ENCODE measurements at places on chromosomes 4 and X. TPM values are rescaled to one million over a fixed set of nuclear protein-coding genes. Genes with fewer than 3 reads are reported as not detected.

- no peak overlapping the region for H3K4me3 ChIP-seq
- H3K36me3 ChIP-seq: no peaks in the 10 kb centered on the region
- DNase-seq: no peak
- no peaks in the 10 kb centered on the region for H3K4me1 ChIP-seq
These were observed 349.0 kb upstream of the TRAM1L1 start for GRCh38 chr4:117434424-117434823.

GRCh38 chr4:24730256-24731001 lies 64.9 kb upstream of the SOD3 start:
- peaks cover 44% of the 10 kb centered on the region for H3K4me1 ChIP-seq
- DNase-seq: peak; percentile 88
- no peak overlapping the region for H3K4me3 ChIP-seq
- H3K36me3 ChIP-seq: no peaks in the 10 kb centered on the region
- peak overlapping the region; percentile 65 for H3K27ac ChIP-seq

DNA sequence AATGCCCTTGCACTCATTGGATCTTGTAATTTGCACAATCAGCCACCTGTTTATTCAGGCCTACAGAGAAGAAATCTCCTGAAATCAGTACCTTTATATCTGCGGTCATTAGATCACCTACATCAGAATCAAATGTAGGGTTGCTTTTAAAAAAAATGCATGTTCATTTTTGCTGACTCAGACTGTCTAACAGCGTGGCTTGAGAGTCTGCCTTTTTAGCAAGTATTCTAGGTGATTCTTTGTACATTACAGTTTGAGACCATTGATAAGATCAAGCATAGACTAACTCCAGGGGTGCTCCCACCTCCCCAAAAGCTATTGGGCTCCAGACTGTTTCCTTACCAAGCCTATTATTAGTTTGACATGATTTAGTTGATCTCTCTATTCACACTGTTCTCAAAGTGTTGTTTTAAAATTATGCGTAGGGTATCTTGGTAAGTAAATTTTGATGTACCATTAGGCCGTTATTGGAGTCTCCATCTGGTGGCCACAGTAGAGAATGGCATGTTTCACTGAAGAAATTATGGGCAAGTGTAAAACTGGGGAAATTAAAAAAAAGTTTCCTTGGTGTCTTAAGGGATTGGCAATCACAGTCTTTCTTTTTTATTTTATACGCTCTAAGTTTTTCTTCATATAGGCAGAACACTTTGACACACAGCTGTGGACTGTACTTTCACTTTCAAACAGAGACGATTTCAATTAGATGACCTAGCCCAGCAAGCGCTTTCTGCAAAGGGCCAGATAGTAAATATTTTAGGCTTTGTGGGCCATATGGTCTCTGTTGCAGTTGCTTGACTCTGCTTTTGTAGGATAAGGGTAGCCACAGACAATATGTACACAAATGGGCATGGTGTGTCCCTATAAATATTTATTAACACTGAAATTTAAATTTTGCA lies 33.7 kb upstream of the MSL3 start:
- no peaks in the 10 kb centered on the region for H3K36me3 ChIP-seq
- peaks cover 14% of the 10 kb centered on the region for H3K27me3 ChIP-seq
- H3K27ac ChIP-seq: no peak overlapping the region
- no peaks in the 10 kb centered on the region for H3K4me1 ChIP-seq
- H3K4me3 ChIP-seq: no peak overlapping the region

DNA sequence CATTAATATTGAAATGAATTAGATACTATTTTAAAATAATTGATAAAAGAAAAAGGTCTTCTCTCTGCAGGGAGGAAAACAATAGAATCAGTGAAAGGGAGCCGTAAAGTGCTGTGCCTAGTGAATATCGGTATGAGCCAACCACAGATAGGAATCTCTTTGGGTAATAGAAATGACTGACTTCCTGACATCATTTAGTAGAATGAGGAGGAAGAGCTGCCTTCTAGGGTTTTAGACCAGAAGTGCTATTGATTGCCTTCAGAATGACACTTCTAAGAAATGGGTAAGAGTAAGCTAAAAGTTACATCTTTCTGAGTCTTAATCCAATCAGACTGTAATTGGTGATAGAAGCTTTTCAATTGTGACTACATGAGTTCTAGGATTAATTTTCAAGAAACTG lies 134.0 kb upstream of the MAP9 start:
- DNase-seq: no peak
- H3K4me3 ChIP-seq: no peak overlapping the region
- peaks cover 4% of the 10 kb centered on the region for H3K4me1 ChIP-seq

DNA sequence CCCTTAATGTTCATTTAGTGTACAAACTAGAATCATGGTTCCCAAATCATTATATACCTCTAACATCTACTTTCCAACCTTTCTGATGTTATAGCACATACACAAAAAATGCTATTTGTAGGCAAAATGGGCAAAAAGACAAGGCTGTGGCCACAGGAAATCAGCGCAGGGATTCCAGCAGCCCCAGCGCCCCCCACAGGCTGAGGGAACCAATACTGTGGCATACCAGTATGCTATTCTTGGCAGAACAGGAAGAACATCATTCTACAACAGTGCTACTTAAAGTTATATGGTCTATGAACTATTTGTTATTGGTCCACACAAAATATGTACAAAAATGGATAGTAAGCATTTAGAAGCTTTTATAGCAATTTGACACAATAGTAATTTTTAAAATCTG lies 25.3 kb downstream of the STEEP1 start:
- H3K4me1 ChIP-seq: no peaks in the 10 kb centered on the region
- H3K4me3 ChIP-seq: no peak overlapping the region
- no peak overlapping the region for H3K27ac ChIP-seq
- no peaks in the 10 kb centered on the region for H3K27me3 ChIP-seq

DNA sequence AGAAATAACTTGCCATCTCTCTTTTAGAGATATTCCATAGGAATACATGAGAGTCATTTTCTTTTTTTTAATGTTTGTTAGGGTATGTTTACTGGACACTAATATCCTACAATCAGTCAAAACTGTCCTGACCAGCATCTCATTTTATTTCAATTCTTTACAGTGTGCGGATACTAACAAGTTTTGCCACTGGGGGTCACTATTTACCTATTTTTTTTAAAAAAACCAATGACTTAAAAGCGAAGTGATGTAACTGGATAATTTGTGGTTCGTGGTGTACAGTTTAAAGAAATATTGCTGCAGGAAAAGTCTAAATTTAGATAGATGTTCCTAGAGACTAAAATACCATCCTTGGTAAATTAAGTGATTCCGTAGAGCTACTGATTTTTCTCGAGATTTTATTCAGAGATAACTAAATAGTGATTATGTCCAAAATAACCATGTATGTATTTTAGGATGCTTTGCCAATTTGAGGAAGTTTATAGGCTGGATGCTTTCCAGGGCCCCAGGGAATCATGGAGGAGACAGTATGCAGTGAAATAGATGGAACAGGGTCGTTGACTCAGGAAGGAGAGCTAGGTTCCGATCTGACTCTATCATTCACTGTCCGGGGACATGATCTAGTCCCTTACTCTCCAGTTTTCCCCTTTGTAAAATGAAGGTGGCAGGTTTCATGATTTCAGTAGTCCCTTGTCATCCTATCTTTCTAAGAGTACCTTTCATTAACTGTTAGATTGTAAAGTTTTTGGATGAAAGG lies 34.0 kb upstream of the GNPDA2 start:
- H3K27ac ChIP-seq: no peak overlapping the region
- no peaks in the 10 kb centered on the region for H3K36me3 ChIP-seq
- H3K4me3 ChIP-seq: no peak overlapping the region
- DNase-seq: peak; percentile 72

DNA sequence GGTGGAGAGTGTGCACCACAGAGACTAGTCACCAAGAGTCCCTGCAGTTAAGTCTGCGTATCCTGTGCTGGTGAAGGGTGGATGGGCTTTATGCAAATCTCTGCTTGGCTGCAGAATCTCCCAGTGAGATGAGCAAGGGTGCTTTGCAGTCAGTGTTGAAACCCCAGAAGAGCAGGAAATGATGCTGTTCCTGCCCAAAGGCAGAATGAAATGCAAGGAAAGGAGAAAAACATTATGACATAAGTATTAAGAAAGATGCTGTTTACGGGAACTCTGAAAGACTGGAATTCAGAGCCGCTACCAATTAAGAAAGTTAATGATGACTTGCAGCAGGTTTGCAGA lies 25.4 kb upstream of the ACSL1 start:
- H3K27ac ChIP-seq: no peak overlapping the region
- no peaks in the 10 kb centered on the region for H3K36me3 ChIP-seq
- peaks cover 6% of the 10 kb centered on the region for H3K27me3 ChIP-seq
- H3K4me3 ChIP-seq: no peak overlapping the region
- DNase-seq: peak; percentile 50
- no peaks in the 10 kb centered on the region for H3K4me1 ChIP-seq

DNA sequence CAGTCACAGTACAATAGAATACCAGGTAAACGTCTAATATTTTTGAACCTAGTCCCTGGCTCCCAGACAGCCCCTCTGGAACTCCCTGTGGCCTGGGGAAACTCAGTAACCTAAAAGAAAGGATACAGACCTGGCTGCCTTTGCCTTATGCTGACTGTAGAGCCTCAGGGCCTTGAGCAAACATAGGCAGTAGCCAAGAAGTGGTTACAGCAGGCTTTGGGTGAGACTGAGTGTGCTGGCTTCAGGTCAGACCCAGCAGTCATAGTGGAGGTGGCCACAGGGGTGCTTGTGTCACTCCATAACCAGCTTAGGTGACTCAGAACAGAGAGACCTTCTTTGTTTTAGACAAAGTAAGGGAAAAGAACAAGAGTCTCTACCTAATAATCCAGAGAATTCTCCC lies 141.8 kb upstream of the PRDX4 start:
- no peak overlapping the region for H3K27ac ChIP-seq
- H3K4me3 ChIP-seq: no peak overlapping the region
- no peaks in the 10 kb centered on the region for H3K4me1 ChIP-seq
- no peaks in the 10 kb centered on the region for H3K36me3 ChIP-seq

- H3K27ac ChIP-seq: no peak overlapping the region
- peaks cover 34% of the 10 kb centered on the region for H3K27me3 ChIP-seq
- H3K4me3 ChIP-seq: no peak overlapping the region
These were observed 66.0 kb downstream of the REPS2 start for GRCh38 chrX:17012465-17012864.

DNA sequence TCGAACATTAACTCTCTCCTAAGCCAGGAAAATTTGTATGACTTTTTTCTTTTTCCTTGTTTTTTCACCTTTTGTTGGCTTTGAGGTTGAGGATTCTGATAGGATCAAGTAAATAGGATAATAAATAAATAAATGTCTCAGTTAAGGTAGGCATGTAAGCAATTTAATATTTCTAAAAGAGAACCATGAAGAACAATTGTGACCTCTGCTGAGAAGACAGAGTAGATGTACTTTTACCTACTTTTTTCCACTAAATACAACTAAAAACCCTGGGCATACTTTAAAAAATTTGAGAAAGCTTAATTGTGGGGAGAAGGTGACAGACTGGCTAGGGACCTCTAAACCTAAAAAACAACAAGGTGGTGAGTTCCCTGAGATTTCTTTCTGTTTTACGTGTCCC lies 31.6 kb upstream of the CLNK start:
- H3K4me3 ChIP-seq: no peak overlapping the region
- H3K27me3 ChIP-seq: no peaks in the 10 kb centered on the region
- no peak overlapping the region for H3K27ac ChIP-seq
- no peaks in the 10 kb centered on the region for H3K36me3 ChIP-seq

DNA sequence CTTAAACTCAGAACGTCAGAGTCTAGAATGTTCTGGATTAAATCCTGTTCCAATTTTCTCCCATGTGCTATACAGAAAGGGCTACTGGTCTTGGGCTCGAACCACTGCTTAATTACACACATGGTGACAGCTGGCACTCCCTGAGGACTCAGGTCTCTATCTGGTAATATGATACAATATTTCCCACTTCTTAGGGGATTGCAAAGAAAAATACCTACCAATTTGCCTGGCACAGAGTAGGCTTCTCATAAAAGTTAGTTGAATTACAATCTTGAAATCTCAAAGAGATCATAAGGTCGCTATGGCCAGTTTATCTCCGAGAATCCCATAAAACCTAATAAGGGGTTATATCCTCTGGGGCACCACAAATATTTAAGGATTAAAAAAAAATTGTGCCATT lies 8.6 kb downstream of the GPM6B start:
- peaks cover 19% of the 10 kb centered on the region for H3K27me3 ChIP-seq
- H3K36me3 ChIP-seq: no peaks in the 10 kb centered on the region
- H3K4me3 ChIP-seq: no peak overlapping the region
- H3K27ac ChIP-seq: no peak overlapping the region

GRCh38 chr4:148954011-148954749 lies 512.0 kb upstream of the NR3C2 start:
- no peak overlapping the region for H3K4me3 ChIP-seq
- H3K27me3 ChIP-seq: no peaks in the 10 kb centered on the region
- DNase-seq: no peak
- no peaks in the 10 kb centered on the region for H3K4me1 ChIP-seq
- no peaks in the 10 kb centered on the region for H3K36me3 ChIP-seq

DNA sequence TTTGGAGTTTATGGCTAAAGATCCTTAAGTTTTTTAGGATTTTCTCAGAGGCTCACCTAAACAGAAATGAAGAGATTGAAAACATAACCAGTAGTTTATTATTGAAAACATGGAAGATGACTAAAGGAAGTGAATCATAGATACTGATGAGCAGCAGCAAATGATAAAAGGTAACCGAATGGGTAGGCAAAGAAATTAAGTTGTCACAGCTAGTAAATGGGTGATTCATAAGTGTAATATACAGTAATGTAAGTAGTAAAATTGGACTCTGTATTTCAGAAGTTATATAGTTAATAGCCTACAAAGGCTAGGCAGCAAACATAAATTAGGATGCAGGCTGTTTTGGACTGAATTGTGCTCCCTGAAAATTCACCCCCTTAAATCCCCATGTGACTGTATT lies 59.0 kb upstream of the ADGRA3 start:
- no peak for DNase-seq
- H3K27ac ChIP-seq: no peak overlapping the region
- H3K27me3 ChIP-seq: no peaks in the 10 kb centered on the region
- H3K4me3 ChIP-seq: no peak overlapping the region
- H3K4me1 ChIP-seq: peaks cover 2% of the 10 kb centered on the region
- H3K36me3 ChIP-seq: no peaks in the 10 kb centered on the region

DNA sequence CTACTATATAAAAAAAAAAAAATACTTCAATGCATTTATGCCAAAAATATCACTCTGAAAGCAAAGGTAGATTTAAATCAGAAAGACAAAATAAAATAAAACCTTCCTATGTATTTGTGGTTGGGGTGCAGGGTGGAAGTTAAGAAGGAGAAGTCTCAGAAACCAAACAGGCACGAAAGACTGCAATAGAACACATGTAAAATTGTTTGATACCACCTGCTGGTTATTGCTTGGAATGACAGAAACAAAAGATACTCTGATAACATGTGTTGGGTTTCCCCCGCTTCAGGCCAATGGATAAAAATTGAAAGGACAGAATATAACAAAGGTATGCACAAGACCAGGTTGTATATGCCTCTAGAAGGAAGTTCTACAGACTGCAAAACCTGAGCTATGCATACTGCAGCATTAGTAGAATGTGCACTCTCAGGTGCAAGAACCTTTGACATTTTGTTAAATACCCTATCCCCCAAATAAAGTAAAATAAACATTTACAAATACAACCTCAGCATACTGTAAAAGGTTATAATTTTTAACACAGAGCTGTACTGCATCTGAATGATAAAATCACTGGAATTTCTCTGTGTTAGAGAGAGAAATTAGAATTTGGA lies 118.8 kb downstream of the GABRA2 start:
- no peaks in the 10 kb centered on the region for H3K36me3 ChIP-seq
- H3K4me3 ChIP-seq: no peak overlapping the region
- H3K4me1 ChIP-seq: no peaks in the 10 kb centered on the region
- no peak overlapping the region for H3K27ac ChIP-seq
- DNase-seq: peak; percentile 29

- no peaks in the 10 kb centered on the region for H3K36me3 ChIP-seq
- H3K4me1 ChIP-seq: no peaks in the 10 kb centered on the region
- no peak for DNase-seq
- H3K27ac ChIP-seq: no peak overlapping the region
- H3K4me3 ChIP-seq: no peak overlapping the region
These were observed 866.3 kb upstream of the PCDH7 start for GRCh38 chr4:29853833-29854232.

Gene NUDT10
- 1.3 TPM for total RNA-seq

Gene USO1
- total RNA-seq: 187 TPM

Gene PCDH10
- 0.31 TPM for total RNA-seq

Gene SPANXC
- total RNA-seq: not detected

Data from muscle of leg (tissue), 16 donors.